GM23338 (cell line): ENCODE measurements at places on chromosomes 13 and 19. TPM values are rescaled to one million over a fixed set of nuclear protein-coding genes. Genes with fewer than 3 reads are reported as not detected.

- H3K27ac ChIP-seq: no peak overlapping the region
- H3K4me1 ChIP-seq: 0 out of 2 replicates have a peak, but pooled peaks cover 3% of the 10 kb centered on the region
- peaks cover 43% of the 10 kb centered on the region for H3K36me3 ChIP-seq
- no peaks in the 10 kb centered on the region for H3K27me3 ChIP-seq
These were observed 29.2 kb downstream of the ZNF844 start for GRCh38 chr19:12093777-12094176.

GRCh38 chr19:49957262-49957915 lies 3.6 kb downstream of the SIGLEC11 start:
- H3K4me1 ChIP-seq: peaks cover 39% of the 10 kb centered on the region; the same call in 1 of the 2 replicates
- no peak for DNase-seq
- no peaks in the 10 kb centered on the region for H3K27me3 ChIP-seq
- H3K27ac ChIP-seq: no peak overlapping the region
- no peak overlapping the region for H3K4me3 ChIP-seq
- no peaks in the 10 kb centered on the region for H3K36me3 ChIP-seq

DNA sequence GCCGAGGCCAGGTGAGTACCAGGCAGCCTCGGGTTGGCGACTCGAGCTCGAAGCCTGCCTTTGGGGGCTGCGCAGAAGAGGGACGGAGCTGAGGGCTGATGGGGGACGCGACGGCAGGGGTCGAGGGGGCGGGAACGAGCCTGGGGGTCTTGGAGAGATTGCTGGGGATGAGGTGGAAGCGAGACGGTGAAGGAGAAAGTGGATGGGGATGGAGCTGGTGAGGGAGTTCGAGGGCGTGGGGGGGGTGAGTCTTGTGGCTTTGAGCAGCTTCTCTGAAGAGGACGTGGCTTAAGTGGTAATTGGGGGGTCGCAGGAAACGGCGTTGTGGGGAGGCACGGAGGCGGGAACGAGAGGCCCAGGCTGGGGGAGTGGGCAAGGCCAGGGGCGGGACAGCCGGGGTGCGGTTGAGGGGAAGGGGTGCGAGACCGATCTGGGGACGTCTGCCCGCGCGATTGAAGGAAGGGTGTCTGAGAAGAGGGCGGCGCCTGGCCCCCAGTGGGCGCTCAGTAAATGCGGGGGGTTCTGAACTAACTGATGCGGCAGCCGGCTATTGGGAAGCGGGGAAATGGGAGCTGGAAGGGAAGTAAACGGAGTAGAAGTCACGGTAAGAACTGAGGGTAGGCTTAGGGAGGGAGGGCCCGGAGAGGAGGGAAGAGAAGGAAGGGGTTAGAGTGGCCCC lies 426 bp downstream of the MYO9B start:
- H3K4me3 ChIP-seq: peak overlapping the region; percentile 91
- DNase-seq: peak; percentile 82
- H3K27ac ChIP-seq: 0 out of 2 replicates have a peak overlapping the region, but pooled peaks have one; percentile 72
- no peaks in the 10 kb centered on the region for H3K27me3 ChIP-seq

DNA sequence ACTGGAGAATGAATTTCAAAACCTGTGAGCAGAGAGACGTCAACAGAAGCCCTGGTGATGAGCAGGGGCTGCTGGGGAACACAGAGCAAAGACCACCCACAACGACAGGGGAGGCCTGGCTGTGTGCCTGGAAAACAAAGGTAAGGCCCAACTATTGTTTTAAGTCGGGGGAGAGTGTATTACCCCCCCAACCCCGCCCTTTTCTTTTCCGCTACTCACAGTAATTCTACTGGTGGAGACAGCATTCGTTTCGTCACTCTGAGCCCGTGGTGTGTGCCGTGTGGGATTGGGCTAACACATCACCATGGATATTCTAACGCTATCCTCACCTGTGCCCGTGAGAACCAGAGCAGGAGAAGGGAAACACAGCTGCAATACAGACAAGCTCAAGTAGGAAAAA lies 18.6 kb upstream of the ADPRHL1 start:
- H3K27ac ChIP-seq: no peak overlapping the region; the same call in 1 of the 2 replicates
- peaks cover 12% of the 10 kb centered on the region for H3K4me1 ChIP-seq
- no peak overlapping the region for H3K4me3 ChIP-seq
- peaks cover 34% of the 10 kb centered on the region for H3K36me3 ChIP-seq
- DNase-seq: no peak

DNA sequence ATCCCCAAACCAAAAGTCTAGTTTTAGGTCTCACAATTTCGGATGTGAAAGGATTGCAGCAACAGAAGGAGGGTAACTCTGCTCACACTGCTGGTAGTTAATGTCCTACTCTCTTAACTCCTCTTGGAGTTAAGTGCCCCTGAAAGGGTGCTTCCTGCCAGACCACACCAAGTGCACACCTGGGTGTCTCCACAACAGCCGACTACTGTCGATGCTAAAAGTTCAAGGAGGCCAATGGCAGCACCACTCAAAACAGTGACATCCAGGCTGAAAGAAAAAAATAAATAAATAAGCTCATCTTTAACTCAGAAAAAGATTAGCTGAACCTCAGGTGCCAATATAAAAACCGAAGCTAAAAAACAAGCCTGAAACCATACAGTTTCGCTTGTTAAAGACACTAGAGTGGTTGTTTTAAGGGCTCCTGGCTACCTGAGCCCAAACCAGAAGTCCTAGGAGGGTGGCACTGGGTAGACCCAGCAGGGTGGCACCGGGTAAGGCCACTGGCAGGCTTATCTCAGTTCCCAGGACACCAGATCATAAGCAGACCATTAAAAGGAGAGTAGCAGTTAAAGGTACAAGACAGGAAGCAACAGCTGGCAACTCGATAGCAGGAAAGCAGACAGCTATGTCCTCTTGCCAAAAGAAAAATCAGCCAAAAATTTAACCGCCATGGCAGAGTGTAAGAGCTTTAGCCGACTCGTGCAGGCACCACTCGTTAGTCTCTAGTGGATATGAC lies 39.3 kb downstream of the BRD4 start:
- H3K4me1 ChIP-seq: peaks cover 86% of the 10 kb centered on the region
- peak overlapping the region; percentile 20; the same call in 1 of the 2 replicates for H3K4me3 ChIP-seq
- DNase-seq: no peak
- no peaks in the 10 kb centered on the region for H3K27me3 ChIP-seq
- H3K27ac ChIP-seq: peak overlapping the region; percentile 63; the same call in 1 of the 2 replicates

DNA sequence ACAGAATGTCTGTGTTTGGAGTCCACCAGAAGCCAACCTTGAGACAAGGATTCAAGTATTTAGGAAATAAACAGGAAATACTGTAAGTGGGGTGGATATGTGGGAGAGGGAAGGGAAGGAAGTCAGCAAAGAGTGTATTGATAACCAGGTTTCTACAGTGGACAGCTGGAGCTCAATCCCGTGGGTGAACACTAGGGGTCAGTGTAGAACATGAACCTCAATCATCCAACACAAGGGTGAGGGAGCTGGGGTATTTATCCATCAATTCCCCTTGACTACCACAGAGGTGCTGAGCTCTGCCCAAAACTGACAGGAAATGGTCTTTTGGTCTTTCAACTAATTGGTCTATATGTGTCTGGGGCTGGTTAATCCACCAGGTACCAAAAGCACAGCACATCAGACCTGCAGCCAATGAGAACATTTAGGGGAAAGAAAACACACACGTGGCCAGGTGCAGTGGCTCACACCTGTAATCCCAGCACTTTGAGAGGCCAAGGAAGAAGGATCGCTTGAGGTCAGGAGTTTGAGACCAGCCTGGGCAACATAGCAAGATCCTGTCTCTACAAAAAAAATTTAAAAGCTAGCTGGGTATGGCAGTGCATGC lies 5.6 kb upstream of the SYDE1 start:
- no peak overlapping the region for H3K27ac ChIP-seq
- no peak overlapping the region for H3K4me3 ChIP-seq
- peak; percentile 82 for DNase-seq
- H3K4me1 ChIP-seq: peaks cover 3% of the 10 kb centered on the region; the same call in 1 of the 2 replicates
- no peaks in the 10 kb centered on the region for H3K27me3 ChIP-seq
- no peaks in the 10 kb centered on the region for H3K36me3 ChIP-seq

DNA sequence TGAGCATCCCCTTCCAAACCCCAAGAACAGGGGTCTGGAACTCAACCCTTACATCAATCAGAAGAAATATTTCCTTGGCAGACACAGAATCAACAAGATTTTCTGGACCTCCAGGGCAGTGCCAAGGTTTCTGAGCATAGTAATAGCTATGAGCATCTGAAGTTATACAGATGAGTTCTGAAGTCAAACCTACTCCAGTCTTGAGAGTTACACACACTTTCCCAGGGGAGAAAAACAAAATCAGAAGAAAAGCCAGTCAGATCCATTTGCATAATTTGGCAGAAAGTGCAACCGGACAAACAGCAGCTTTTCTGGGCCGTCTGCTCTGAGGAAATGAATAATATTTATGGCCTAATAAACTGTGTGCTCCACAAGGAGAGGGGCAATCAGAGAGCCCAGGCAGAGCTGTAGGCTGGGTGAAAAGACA lies 93.1 kb downstream of the KL start:
- DNase-seq: no peak
- H3K4me1 ChIP-seq: no peaks in the 10 kb centered on the region
- no peak overlapping the region for H3K27ac ChIP-seq
- no peaks in the 10 kb centered on the region for H3K36me3 ChIP-seq
- no peak overlapping the region for H3K4me3 ChIP-seq

- H3K27ac ChIP-seq: no peak overlapping the region
- no peaks in the 10 kb centered on the region for H3K36me3 ChIP-seq
- no peak for DNase-seq
- H3K27me3 ChIP-seq: no peaks in the 10 kb centered on the region
- no peak overlapping the region for H3K4me3 ChIP-seq
These were observed 15.5 kb downstream of the CEACAM1 start for GRCh38 chr19:42512743-42513304.

DNA sequence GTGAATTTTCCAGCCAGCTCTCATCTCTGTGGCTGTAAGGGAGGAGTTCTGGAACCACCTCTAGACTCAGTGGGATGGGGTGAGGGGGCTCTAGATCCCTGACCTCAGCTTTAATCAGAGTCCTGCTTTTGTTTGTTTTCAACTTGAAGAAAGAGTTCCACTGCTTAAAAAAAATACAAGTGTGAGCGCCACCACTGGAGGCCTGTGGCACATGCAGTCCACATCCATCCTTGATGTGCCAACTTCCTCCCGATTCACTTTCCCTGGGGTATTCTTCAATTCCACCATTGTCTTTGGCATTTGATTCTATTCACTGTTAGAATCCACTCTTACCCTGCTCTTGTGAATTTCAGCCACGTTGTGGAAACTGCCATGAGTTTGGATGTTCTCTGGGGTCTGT lies 62.4 kb upstream of the GJB6 start:
- DNase-seq: peak; percentile 73
- H3K27ac ChIP-seq: no peak overlapping the region
- H3K4me1 ChIP-seq: no peaks in the 10 kb centered on the region
- H3K27me3 ChIP-seq: peaks cover 7% of the 10 kb centered on the region; the same call in 1 of the 2 replicates
- no peak overlapping the region for H3K4me3 ChIP-seq

Gene HIPK4
- total RNA-seq: 0.52 TPM in 1 of 2 replicates, not detected in the other

Gene C13orf42
- total RNA-seq: 9.4 and 24.5 TPM in 2 replicates
